Dermis lymphatic vessel endothelial cell (primary cell): ENCODE measurements at places on chromosomes 6 and 20. TPM values are rescaled to one million over a fixed set of nuclear protein-coding genes. Genes with fewer than 3 reads are reported as not detected.

LAMA4 gene
- 525 and 536 TPM in 2 replicates for total RNA-seq

SAMD10 gene
- total RNA-seq = 3.3 TPM in 2 replicates

CCN6 gene
- not detected in 2 replicates for total RNA-seq

NHLRC1 gene
- total RNA-seq = 0.43 and 1.3 TPM in 2 replicates

SIRPB1 gene
- total RNA-seq = 2.8 and 3.3 TPM in 2 replicates

CYP24A1 gene
- total RNA-seq = not detected in 2 replicates

MTFR2 gene
- 0.54 and 1.1 TPM in 2 replicates for total RNA-seq

GTF3C6 gene
- 34.9 and 53.2 TPM in 2 replicates for total RNA-seq

TRIM15 gene
- total RNA-seq = not detected in 2 replicates
